Uterus (tissue), 4 donors: ENCODE measurements at places on chromosomes 5 and 9. TPM values are rescaled to one million over a fixed set of nuclear protein-coding genes. Genes with fewer than 3 reads are reported as not detected.

DNA sequence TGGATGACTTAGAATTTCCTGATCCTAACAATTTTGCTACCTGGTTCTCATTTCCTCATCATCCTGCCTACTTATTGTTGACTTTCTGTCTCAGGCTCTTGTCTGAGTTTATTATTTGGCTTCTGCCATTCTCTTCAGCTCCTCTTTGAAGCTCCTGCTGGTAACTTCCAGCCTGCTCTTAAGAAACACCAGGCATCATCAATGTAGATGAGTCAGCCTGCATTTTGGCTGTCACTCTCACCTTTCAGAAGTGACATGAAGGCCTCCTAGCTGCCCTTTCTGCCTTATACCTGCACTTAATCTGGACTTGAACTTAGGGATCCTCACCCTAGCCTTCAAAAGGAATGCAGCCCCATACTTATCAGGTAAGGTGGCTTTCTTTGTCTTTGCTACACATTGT, 551.8 kb upstream of the ZNF608 start:
- DNase-seq = no peak

SNAPC4 gene
- total RNA-seq = 10.6 TPM

GRCh38 chr5:168370831-168371230, 79.4 kb downstream of the WWC1 start:
- no peak for DNase-seq

DNA sequence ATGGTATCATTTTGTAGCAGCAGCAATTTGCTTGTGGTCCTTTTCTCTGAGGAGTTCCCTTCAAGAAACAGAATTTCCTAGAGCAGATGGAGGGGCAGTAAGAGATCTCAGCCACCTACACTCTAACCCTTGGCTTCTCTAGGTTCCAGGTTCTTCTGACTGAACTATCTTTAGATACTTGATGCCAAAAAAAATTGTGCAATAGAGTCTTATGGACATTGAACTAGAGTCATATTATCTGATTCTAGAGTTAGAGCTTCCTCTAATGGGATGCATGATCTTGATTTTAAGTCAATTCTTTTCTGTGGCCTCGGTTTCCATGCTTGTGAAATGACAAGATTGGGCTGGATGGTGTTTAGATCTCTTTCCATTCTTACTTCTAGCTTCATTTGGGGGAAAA, 142.8 kb downstream of the EGFLAM start:
- DNase-seq = no peak

GRCh38 chr5:647727-648126, 35.6 kb downstream of the CEP72 start:
- no peak for DNase-seq

GRCh38 chr9:87878989-87879511, 3.6 kb upstream of the SPATA31E1 start:
- no peak for DNase-seq

- no peak for DNase-seq
Observed at GRCh38 chr5:95238560-95239325, 46.2 kb downstream of the MCTP1 start.

SLC22A4 gene
- 2.9 TPM for total RNA-seq

DNA sequence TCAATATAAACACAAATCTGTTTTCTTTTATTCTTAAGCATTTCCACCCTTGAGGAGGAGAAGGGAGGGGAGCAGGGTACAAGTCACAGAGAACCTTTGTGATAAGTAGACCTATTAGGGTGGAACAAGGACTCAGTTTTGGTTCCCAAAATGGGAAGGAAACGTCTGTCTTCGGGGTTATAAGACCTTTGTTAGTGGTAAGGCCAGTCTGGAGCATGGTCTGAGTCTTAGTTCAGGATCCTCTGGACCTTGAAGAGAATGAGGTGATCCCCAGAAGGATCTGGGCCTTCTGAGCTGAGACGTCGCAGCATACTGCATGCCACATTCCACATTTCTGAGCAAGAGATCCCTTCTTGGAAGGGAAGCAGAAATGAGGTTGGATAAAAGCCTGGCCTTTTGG, 37.2 kb downstream of the FAXDC2 start:
- no peak for DNase-seq

DNA sequence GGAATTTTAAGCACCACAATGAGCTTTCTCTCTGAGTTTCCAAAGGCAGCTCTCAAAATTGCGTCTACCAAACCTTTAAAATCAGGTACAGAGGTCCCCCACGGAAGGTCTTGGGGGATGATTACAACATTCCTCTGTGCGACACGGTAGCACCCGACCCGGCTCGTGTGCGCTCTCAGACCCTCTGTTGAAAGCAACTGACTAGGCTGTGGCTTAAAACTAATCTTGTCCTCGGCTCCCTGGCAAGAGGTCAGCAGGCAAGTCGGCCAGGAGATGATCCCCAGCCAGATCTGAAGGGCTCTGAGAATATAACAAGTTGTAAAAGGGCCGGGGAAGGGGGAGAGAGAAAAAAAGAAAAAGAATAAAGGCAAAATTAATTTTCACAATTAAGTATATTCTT, 92.6 kb upstream of the LMX1B start:
- DNase-seq = no peak

- no peak for DNase-seq
Observed at GRCh38 chr5:172846249-172846648, 12.2 kb downstream of the ERGIC1 start.

DNA sequence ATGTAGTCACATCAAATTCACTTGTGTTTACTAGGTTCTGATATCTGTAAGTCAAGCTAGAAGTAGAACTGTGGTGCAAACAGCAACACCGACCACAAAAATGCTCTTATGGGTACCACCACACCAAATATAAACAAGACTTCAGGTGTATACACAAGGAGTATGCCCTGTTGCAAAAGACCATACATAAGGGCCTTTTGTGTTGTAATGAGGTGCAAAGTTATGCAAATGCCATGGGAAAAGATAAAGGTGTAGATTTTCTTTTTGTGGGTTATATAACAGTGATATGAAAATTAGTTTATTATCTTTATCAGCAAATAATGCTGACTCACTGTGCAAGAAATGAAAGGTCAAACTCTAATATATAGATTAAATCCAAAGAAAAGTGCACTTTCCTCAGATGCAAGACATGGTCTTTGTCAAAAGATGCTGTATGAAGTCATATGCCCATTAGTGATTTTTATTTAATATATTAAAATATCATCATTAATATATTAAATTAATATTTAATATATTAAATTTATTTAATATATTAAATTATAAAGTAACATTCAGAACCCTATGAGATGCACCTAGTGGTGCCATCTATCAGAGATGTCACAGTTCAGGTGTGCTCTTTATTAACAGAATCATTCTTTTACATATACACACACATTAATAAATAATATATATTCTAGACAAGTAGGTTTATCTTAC, 26.7 kb upstream of the ALDH1A1 start:
- no peak for DNase-seq

PCDHGB5 gene
- 33.6 TPM for total RNA-seq

DNA sequence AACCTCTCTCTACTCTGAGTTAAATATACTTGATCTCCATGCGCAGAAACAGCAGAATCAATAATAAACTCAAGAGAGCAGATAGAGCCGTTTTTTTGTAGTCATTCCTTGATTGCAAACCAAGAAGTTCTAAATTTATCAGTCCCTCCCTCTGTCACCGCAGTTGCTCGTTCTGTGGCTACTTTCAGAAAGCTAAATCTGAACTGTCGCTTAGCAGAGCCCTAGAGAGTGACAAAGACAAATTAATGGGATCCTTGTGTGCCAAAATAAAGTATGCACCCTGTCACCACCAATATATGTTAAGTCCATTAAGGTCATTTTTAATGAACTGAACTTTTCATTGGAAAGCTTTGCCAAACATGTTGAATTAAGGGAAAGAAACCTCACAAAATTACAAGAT, 218.3 kb downstream of the ADAMTSL1 start:
- DNase-seq = no peak

GRCh38 chr9:17135295-17136160, 688 bp downstream of the CNTLN start:
- DNase-seq = peak; percentile 60

- no peak for DNase-seq
Observed at GRCh38 chr5:79030663-79031484, 38.6 kb downstream of the DMGDH start.

BICD2 gene
- total RNA-seq = 17.2 TPM

SH3RF2 gene
- 4.1 TPM for total RNA-seq

PCDH12 gene
- total RNA-seq = 43.6 TPM

SNAPC3 gene
- 37.1 TPM for total RNA-seq

- no peak for DNase-seq
Observed at GRCh38 chr9:18357321-18357720, 116.6 kb upstream of the ADAMTSL1 start.
